Fibroblast of skin of right biceps (primary cell): ENCODE measurements at places on chromosomes 1 and 21.

DNA sequence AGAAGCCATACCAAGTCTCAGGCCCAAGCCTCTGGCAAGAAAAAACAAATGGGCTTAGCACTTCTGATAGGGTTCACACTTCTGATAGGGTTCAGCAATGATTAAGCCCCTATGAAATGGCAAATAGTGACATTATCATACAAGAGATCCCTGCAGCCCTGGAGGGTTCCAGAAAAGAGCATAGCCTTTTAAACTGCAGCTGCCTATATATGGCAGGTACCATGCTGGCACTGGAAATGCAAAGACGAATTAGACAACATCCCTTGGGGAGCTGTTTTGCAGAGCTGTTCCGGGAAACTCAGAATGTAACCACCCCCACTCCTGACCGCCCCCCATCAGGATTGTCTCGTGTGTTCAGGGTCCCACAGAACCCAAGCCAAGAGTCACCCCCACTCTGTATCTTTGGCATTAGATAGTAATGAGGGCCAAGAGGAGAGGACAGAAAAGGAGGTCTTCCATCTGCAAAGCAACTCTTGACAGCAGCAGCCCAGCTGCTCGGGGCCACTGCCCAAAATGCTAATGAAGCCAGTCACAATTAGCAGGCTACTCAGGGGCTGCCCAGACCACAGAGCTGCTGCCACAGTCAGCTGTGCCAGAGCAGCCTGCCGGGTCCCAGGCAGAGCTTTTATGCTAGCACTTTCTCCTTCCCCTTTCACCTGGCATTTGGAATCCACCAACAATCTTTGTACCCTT lies 50.9 kb downstream of the ITPKB start:
- no peak for DNase-seq

- DNase-seq = peak; percentile 41
Observed at GRCh38 chr1:20367116-20367585, 76.5 kb downstream of the VWA5B1 start.

DNA sequence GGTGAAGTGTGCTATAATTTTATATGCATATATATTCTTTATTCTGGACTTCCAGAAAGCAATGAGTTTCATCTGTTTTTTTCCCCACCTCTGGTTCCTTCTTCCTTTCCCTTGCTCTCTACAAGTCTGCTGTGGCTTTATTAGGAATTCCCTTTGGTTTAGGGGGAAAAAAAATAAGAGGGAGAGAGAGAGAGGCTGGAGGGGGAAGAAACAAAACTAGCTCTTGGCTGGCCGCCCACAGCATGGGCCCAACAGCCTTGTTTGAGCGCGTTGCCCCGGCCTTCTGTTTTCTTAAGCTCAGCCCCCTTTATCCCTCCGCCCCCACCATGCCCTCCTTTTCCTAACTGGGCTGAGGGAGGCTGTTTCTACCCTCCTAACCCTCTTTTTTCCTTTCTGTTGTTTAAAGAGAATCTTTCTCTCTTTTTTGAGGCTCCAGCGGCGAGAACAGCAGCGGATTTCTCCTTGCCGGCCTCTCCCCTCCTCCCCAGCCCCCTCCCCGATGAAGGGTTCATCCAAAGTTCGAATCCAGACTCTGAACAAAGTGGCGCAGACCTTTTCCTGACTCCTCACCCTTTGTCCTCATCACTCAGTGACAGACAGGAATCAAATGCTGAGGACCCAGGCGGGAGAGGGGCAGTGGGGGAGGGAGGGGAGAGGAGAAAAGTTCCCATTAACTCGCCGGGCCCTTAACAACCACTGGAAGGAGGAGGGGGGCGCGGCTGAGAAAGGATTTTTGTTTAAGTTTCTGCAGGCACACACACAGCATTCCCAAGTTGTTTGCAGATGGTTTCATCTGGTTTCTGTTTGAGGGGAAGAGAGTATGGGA lies 29.7 kb downstream of the PBX1 start:
- DNase-seq = peak; percentile 93

GRCh38 chr1:48109390-48110013 lies 112.3 kb upstream of the TRABD2B start:
- peak; percentile 35 for DNase-seq

- DNase-seq = peak; percentile 43
Observed at GRCh38 chr1:201594575-201595245, 55.8 kb downstream of the NAV1 start.

DNA sequence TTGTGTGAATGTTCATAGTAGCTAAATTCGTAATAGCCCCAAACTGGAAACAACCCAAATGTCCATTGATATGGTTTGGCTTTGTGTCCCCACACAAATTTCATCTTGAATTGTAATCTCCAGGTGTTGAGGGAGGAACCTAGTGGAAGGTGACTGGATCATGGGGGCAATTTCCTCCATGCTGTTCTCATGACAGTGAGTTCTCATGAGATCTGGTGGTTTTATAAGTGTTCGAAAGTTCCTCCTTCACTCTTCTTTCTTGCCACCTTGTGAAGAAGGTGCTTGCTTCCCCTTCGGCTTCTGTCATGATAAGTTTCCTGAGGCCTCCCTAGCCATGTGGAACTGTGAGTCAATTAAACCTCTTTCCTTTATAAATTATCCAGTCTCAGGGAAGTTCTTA lies 11.3 kb downstream of the UBE2G2 start:
- no peak for DNase-seq
